H1 (cell line): ENCODE measurements at places on chromosomes 13 and 19. TPM values are rescaled to one million over a fixed set of nuclear protein-coding genes. Genes with fewer than 3 reads are reported as not detected.
A peak's percentile ranks its signal among the peaks of the same experiment; 100 is the strongest.

GRCh38 chr19:12521996-12522395 lies 29.3 kb downstream of the ZNF564 start:
- peak; percentile 51 for DNase-seq

GRCh38 chr19:29574510-29574909 lies 31.6 kb upstream of the POP4 start:
- DNase-seq: no peak

- no peak for DNase-seq
These were observed 1702.2 kb downstream of the EFNB2 start for GRCh38 chr13:104833221-104833620.

C19orf73 gene
- total RNA-seq: 1.2 and 2.5 TPM in 2 replicates

ZNF93 gene
- 61.1 and 61.8 TPM in 2 replicates for total RNA-seq
